ENCODE measurements at places on chromosomes 7 and 10.

DNA sequence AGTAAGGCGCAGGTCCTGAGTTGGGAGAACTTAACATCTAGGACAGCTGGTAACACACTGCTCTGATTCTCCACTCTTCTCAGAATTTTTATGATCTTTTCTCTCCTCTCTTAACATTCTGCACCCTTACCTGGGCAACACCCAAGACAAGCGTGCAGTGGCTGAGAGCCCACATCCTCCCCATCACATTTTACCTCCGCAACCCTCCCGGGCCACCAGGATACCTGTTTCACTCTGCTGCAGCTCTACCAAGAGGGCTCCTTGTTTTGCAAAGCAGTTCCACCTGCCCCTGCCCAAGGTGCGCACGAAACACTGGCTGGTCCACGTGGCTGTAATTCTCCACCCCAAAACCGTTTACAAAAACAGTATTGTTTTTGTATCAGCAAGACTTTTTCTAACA, 81.5 kb downstream of the ITIH5 start:
- DNase-seq: no peak

DNA sequence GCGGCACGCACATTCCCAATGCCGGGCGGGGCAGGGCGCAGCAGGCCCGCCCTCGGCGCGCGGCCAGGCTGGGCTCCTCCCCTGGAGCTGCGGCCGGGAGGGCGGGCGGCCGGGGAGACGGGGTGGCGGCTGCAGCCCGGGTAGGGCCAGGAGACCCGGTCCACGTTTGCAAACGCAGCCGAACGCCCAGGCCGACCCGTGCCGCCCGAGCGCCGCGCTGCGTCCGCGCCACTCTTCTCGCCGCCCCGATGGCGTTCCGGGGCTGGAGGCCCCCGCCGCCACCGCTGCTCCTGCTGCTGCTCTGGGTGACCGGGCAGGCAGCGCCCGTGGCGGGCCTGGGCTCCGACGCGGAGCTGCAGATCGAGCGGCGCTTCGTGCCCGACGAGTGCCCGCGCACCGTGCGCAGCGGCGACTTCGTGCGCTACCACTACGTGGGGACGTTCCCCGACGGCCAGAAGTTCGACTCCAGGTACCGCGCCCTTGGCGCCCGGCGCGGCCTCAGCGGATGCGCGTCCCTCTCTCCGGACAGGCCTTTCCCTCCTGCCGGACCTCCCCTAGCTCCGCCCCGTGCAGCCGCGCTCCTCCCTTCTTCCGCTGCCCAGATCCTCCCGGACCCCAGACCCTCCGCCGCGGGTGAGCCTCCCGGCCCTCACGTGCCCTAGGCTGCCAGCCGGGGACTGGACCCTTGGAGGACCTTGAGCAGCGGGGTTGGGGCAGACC, at the start of gene FKBP9:
Gene FKBP9 (plus strand): TSS at position 115 of the 720 bp plus-strand sequence. CDS start 134 bp downstream, at position 249.
- DNase-seq: peak; percentile 73

DNA sequence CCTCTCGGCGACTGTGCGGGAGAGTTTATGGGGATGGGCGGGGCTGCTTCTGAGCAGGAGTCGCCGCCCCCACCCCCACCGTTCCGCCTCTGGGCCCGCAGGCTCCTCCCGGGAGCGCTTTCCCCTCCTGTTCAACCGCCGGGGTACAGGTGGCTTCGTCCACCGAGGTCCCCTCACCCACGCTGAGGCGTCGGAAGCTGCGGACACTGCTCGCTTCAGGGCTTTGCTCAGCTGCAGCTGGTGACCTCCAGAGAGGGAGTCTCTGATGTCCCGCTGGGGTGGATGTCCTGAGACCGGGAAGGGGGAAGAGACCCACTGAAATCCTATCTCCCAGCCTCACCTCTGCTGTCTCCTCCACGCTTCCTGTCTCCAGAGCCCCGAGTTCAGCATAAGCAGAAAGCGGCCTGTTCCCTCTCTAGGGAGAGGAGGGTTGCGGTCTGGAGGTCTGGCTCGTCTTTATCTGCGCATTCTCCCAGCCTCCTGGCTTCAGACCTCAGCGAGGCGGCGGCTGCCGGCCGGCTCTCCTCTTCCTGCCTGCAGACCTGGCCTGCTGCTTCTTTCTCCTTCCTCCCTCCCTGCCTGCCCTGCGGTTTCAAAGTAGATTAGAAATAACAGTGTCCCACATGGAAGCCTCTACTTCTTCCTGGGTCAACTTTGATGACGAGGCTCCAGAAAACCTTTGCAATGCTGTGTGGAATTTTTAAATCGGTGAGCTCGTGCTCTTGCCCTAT, 1.8 kb downstream of the CYP2E1 start:
- DNase-seq: no peak

GRCh38 chr7:6258440-6259182, 13.8 kb downstream of the CYTH3 start:
- DNase-seq: no peak

GRCh38 chr10:25280076-25280475, 105.3 kb downstream of the GPR158 start:
- no peak for DNase-seq

- DNase-seq: no peak
Observed at GRCh38 chr10:69279110-69279509, 814 bp downstream of the HK1 start.

- DNase-seq: no peak
Observed at GRCh38 chr7:117190104-117190503, 132.8 kb downstream of the WNT2 start.

- DNase-seq: no peak
Observed at GRCh38 chr7:30912731-30912985, 1.0 kb downstream of the AQP1 start.

GRCh38 chr10:29519659-29520058, 115.1 kb downstream of the SVIL start:
- DNase-seq: no peak

DNA sequence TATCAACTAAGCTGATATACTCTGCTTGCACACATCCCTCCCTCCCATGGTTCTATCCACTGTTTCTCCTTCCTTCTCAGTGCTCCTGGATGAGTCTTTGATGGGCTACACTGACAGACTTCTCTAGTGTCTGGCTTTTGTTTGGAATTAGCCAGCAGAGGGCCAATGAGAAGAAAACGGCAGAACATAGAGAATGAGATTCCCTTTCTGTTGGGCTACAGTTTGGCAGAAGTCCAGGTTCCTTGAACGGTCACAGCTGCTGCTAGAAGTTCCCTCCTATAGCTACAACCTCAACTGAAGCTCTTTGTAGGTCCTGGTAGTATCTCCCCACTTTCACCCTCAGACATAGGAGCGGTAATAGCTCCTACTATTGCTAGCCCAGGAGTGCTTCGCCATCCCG, 251.1 kb upstream of the LRRN3 start:
- peak; percentile 90 for DNase-seq

GRCh38 chr10:78516756-78517155, 483.1 kb downstream of the RPS24 start:
- DNase-seq: no peak

GRCh38 chr10:60186315-60187071, 203.2 kb downstream of the ANK3 start:
- DNase-seq: no peak

GRCh38 chr7:8362723-8363369, 70.6 kb upstream of the NXPH1 start:
- no peak for DNase-seq

DNA sequence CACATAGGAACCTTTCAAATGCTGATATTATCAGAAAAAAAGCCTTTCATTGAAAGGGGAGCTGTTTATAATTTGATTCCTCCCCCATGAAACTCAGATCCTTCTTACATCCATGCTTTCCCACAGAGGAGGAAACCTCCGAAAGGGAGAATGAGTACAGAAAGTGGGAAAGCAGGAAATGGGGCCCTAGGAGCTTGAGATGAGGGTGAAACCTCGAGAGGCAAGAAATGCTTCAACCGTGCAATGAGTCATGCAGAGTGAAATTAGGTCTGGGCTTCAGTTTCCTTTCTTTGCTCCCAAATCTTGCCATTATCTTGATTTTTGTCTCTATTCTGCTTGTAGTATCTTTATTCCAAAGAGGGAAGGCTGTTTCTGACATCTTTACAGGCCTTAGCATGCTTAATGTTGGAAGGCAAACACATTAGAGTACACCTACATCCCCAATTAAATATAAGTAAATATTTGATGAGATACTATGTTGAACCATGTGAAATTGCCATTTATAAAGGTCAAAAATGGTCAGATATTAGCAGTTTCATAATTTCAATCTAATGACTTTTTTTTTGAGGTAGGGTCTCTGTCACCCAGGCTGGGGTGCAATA, 79.1 kb downstream of the NAMPT start:
- no peak for DNase-seq

- no peak for DNase-seq
Observed at GRCh38 chr7:3495530-3495929, 194.5 kb downstream of the SDK1 start.

DNA sequence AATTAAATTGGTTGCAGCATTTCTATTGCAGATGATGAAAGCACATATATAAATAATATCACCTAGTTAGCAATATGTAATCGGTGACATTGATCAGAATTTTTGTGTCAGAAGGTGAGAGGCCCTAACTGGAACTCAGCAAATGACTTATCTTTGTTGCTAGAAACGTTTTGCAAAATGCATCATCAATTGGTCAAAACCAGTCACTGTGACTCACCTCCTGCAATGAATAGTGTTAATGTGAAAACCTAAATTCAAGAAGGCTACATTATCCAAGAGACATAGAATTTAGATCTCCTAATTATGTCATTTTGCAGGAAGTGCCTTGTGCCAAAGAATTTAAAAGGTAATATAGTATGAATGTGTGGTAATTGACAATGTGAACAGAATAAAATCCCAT, 9.8 kb upstream of the PNLIPRP3 start:
- DNase-seq: no peak

DNA sequence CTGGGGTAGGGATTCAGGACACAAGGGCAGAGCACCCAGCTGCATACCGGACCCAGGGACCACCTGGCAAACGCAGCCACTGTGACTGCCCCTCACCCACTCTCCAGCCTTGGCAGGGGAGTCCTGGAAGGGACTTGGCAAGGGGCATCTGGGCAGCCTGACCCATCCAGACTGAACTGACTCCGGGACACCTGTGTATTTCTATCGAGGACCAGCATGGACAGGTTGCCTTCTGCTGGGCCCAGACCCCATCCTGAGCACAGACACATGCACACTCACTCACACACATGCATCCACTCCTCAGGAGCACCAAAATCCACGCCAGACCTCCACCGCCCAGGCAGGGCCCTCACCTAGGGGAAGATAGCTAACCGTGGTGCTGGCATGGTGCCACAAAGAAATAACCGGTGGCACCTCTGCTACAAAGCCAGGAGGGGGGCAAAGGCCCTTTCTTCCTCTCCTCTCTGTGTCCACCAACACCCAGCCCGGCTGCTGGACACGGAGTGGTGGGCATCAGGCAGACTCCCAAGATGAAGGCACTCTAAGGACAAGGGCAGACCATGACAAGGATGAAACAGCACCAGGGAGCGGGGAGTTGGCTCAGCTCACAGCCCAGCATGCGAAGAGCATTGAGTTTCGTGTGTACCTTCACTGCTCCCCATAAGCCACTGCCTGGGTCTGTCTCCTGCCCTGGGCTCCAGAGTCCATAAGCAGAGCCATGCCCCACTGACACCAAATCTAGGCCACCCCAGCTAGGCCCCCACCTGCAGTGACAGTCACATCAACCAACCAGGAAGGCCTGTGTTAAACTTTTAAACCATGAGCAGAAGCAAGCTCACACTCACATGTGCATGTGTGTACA, 35.3 kb downstream of the KCNH2 start:
- DNase-seq: no peak

GRCh38 chr10:8183241-8183704, 128.8 kb downstream of the GATA3 start:
- DNase-seq: no peak

GRCh38 chr7:47643716-47644400, 61.9 kb upstream of the TNS3 start:
- no peak for DNase-seq

- no peak for DNase-seq
Observed at GRCh38 chr10:51162002-51162401, 87.7 kb downstream of the PRKG1 start.

DNA sequence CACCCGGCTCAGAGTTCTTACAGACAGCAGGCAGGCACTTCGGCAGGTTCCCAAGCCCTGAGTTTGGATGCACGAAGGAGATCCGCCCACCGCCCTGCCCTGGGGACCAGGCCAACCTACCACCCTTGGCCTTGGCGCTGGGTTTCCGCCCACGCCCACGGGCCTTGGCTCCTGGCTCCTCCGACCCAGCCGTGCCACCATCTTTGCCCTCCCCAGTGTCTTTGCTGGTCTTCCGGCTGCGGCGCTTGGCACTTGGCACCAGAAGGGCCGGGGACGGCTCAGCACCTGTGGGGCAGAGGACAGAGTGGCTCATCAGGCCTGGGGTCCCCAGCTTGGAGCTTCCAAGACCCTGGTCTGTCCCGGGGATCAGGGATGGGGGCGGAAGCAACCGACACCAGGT, 32.1 kb downstream of the SLC29A4 start:
- no peak for DNase-seq

DNA sequence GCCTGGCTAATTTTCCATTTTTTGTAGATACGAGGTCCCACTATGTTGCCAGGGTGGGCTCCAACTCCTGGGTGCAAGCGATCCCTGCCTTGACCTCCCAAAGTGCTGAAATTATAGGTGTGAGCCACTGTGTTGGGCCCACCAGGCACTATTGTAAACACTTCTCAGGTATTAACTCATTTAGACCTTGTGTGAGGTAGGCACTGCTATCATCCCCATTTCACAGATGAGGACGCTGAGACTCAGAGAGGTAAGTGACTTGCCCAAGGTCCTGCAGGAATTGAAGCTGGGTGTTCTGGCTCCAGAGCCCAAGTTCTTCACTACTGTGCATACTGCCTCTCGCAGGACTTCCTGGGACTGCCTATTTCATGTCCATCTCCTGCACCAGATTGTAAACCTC, 67.1 kb upstream of the SYPL1 start:
- DNase-seq: no peak

- DNase-seq: no peak
Observed at GRCh38 chr10:98361131-98362025, 53.6 kb downstream of the PYROXD2 start.

DNA sequence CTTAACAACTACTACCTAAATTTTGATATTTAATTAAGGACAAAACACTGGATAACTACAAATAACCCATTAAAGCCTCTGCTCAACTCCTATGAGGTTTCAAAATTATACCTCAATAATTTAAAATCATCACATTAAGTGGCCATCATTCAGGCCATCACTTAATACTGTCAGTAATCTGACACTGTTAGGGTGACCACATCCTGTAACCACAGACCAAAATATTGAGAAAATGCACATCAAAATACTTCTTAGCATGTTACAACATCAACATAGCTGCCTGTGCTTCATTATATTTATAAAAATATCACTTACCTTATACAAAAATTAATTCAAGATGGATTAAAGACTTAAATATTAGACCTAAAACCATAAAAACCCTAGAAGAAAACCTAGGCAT, 23.3 kb downstream of the SEM1 start:
- no peak for DNase-seq

- no peak for DNase-seq
Observed at GRCh38 chr10:79937701-79938151, 11.2 kb downstream of the SFTPD start.

GRCh38 chr10:76444034-76444800, 1012.8 kb downstream of the LRMDA start:
- no peak for DNase-seq

GRCh38 chr10:78924319-78925003, 144.3 kb upstream of the ZMIZ1 start:
- no peak for DNase-seq

GRCh38 chr10:88544140-88544870, 38.8 kb downstream of the RNLS start:
- no peak for DNase-seq

- peak; percentile 30 for DNase-seq
Observed at GRCh38 chr10:96548589-96548988, 34.9 kb upstream of the TLL2 start.

Measured in NCI-H2171 (cell line).